ENCODE measurements at places on chromosomes 6 and 20.

- DNase-seq: no peak
Measured at GRCh38 chr6:33578588-33579011, 1.5 kb downstream of the BAK1 start.

DNA sequence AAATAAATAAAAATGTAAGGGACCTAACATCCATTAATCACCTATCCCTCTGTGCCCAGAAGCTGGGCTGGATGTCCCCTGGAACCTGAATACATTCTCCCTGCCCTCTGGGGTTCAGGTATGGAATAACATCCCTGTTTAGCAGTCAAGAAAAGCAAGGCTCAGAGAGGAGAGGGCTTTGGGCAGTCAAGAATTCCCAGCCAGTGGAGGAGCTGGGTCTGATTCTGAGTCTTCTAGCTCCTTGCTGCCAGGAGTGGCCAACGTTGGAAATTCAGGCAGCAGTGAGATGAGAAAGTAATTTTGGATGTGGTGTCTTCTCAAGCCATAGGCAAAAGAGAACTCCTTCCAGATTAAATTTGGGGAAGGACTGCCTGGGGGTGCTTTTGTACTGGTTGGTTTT, 42.6 kb upstream of the ZNFX1 start:
- DNase-seq: no peak

DNA sequence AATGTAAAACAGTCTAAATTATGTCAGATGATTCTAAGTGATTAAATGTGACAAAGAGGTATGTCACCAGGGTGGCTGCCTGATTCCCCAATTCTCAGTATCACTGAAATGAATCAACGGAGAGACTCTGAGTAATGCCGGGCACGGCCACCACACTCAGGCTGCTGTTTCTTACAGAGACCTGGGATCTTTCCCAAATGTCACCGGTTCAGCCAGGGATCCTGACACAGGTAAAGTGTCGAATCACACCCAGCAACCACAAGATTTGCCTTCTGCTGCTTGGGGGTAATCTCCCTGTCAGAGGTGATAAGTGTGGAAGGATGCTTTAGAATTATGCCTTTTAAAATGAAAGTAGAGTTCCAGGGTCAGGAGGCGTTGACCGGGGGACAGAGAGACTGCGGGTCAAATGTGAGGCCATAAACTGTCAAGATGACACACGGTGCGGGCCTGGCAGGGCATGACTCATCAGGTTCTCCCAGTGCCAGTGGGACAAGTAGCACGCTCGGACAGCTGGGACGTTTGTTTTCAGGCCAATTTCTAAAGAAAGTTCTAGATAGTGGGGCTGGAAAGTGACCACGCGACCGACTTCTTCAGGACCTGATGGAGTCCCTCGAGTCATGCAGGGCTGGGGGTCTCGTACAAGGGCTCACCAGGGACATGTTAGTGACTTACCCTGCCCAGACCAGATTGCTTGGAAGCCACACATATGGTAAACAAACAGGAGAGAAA, 48.9 kb downstream of the PRDM1 start:
- DNase-seq: no peak

GRCh38 chr6:90442366-90442765, 144.5 kb downstream of the MAP3K7 start:
- DNase-seq: no peak

DNA sequence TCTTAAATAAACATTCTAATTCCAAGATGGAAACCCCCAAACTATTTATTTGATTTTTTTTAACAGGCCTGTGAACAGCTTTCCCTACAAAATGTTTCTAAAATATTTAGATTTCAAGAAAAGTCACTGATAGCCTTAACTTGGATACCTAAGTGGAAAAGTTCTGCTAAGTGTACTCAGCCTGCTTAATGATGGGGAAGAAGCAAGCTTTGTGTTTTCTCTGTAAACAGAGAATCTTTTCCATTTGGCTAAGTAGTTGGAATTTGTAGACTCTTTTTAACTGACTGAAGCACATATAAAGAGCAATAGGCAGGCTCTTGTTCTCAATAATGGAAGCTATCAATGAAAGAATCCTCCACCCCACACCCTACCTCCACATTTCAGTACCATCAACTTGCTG, 108.2 kb downstream of the KIF6 start:
- no peak for DNase-seq

DNA sequence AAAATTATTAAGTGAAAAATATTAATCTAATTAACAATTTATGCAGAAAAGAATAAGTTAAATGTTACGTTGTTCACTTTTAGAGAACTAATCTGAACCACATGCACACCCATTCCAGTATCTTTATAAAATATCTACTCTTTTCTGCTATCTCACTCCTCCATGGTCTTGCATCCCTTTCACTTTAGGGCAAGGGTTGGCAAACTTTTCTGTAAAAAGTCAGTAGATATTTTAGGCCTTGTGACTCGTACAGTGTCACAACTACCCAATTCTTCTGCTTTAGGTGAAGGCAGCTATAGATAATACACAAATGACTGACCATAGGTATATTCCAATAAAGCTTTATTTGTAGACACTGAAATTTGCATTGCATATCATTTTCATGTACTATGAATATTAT, 39.7 kb upstream of the SUPT3H start:
- no peak for DNase-seq

DNA sequence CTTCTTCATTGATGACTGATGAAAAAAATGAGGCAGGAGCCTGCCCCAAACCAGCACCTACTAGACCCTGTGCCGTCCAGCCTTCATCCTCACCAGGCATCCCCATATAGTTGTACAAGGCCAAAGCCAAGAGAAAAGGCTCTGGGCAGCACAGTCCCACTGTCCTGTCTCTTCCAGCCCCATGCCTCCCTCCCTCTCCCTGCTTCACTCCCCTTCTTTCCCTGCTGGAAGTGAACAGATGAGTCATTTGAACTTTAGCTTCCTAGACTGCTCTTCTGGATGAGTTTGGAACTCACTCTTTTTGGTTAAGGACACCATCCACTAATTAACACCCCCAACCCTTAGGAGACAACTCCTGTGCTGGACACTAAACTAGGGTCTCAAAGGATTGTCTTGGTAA, 235.2 kb downstream of the LRFN2 start:
- DNase-seq: no peak

- DNase-seq: no peak
Measured at GRCh38 chr6:3231247-3232016, 4.0 kb upstream of the TUBB2B start.

- DNase-seq: no peak
Measured at GRCh38 chr20:32110173-32110704, 725 bp downstream of the TM9SF4 start.

DNA sequence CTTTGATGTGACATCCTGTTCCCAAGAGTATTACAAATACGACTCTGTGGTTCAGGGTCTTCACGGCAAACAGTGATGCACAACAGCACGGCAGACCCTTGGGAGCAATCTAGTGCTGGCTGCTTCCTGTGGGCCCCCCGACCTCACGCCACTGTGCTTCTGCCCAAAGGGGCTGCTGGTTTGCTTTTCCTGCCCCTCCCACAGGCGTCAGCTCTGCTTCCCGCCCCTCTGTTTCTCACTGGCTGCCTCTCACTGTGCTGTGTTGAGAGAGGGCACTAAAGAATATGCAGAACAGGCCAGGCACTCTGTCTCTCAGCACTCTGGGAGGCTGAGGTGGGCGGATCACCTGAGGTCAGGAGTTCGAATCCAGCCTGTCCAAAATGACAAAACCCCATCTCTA, 554.5 kb upstream of the AGPAT4 start:
- DNase-seq: no peak

DNA sequence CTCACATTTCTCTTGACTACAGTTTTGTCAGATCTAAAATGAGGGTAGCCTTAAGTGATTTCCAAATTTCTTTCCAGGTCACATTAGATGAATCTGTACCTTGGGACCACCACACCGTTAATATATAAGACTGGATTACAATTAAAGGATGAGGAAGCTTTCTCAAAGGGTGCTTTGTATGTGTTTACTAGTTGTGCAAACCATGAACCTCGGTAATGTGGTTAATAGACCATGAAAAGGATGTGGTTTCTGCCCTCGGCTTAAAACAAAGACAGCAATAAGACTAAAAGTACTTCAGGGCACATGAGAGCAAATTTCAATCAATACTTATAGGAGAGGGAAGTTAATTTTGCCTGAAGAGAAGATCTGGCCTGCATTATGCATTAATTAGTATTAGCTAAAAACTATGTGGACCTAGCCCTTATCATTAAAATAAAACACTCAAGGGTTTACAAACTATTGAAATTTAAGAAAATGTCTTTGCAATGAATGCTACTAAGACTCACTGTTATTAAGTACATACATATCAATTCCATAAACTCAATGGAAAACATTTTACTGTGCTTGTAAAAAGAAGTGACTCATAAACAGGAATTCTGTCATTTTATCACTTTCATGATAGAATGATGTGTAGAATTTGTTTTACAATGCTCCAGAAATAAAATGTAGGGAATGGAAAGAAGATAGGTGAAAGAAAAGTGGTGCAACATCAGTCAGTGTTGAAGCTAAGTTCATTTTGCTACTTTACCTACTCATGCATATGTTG, 936 bp upstream of the TMX4 start:
- no peak for DNase-seq

DNA sequence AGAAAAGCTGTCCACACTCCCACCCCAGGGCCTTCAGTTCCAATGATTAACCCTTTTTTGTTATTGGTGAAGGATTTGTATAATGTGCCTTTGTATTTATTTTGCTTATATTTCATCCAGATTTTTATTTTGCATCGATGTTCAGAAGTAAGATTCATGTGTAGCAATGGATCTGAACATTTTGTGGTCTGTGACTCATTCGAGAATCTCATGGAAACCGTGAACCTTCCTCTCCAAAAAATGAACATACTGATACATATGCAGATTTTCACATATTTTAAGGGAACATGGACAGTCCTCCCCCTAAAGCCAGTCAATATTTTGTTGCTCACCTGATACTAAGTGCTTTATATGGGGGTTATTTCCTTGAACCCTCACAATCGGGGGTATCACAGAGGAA, 421.8 kb upstream of the SOX4 start:
- DNase-seq: no peak

DNA sequence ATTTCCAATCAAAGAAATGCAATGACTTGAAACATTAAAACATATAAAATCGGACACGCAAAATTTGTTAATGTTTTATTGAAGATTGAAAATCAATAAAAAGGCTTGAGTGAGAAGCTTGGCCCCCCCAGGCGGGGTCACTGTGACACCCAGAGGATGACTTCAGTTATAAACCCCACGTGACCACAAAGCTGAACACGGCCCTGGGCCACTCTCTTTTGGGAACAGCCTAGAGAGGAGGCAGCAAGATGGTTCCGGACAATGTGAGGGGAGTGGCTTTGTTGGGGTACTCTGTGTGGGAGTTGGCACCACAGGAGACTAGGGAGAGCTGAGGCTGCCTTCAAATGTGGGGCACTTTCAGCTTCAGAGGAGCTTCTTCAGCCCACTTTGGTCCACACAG, 172.5 kb downstream of the LRFN2 start:
- DNase-seq: no peak

GRCh38 chr20:56833427-56833826, 204.3 kb downstream of the TFAP2C start:
- no peak for DNase-seq

- DNase-seq: no peak
Measured at GRCh38 chr6:52549428-52549827, 27.4 kb downstream of the TRAM2 start.

DNA sequence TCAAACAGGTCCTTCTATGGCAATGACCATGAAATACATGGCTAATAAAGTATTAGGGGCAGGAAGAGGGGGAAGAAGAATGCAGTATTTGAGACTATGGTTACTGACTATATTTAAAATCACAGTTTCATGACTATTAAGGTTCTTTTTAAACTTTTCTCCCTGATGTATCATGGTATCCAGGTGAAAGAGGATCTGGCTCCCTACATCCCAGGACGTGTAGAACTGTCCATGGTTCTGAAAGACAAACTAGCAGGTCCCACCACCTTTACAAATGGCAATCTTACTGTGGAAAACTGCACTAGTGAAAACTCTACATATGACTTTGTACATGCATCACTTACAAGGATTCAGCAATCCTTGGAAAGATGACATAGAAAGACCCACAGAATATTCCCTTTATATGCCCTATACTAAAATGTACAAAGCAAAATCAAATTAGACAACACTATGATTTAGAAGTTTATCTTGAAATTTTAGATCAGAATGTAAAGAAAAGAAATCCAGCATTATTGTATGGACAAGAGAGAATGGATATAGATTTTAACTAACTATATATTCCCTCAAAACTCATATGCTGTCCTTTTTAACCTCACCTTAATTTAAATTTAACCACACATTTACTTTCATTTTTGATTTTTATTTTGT, 33.5 kb downstream of the RPP21 start:
- DNase-seq: no peak

- no peak for DNase-seq
Measured at GRCh38 chr6:33694401-33694931, 17.0 kb downstream of the UQCC2 start.

Measured in cortex of kidney (tissue), 1 donor.